ENCODE measurements at places on chromosomes 2 and 18.

DNA sequence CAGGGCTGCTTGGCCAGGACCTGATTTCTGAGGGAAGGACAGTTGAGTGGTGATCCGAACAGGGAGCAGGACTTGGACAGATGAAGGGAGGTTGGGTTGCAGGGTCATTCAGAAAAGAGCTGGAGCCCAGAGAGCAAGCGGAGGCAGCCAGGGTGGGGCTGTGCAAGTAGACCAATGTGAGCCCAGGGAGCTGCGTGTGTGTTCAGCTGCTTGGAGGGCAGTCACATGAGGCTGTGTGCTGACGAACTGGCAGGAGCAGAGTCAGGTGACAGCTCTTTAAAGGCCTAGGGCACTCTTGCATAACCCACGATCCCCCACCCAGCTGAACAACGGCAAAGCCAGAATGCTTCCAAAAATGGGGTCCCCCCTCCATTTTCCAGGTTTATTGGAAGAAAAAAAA is 4.6 kb upstream of the MLPH start:
- no peak for DNase-seq

- no peak for DNase-seq
Observed at GRCh38 chr2:238701341-238702206, 146.3 kb upstream of the TWIST2 start.

- DNase-seq, result no peak
Observed at GRCh38 chr18:57029761-57030160, 117.1 kb upstream of the BOD1L2 start.

DNA sequence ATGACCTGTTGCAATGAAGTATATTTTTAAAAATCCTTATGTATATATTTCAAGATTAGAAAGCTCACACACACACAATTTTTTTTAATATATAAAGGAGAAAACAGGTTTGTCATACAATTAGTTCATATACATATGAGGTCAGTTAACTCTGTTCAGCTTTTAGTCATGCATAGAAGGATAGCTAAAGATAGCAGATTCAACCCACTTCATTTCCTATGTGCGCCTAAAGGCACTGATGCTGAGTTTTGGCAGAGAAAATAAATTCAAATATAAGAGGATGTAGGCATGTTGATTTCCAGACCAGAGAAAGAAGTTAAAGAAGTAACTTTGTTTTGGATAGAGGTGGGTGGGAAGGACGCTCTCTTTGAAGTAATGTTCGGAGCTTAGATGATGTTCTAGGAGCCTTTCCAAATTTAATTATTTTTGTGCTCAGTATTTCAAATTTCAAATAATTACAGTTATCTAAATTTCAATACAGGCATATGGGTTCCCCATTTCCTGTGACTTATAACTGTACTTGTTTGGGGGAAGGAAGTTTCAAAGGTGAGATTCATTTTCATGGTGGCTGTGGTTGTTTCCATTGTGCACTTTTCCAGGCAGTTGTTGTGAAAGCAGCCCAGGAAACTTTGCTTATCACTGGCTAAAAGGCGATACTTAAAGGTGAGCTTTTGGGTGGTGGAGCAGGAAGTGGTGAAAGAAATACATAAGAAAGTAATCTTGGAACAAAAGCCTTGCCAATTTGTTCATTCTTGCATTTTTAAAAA is 523.4 kb upstream of the FANCL start:
- DNase-seq, result no peak

- DNase-seq, result no peak
Observed at GRCh38 chr2:233209117-233209532, 42.3 kb upstream of the ATG16L1 start.

DNA sequence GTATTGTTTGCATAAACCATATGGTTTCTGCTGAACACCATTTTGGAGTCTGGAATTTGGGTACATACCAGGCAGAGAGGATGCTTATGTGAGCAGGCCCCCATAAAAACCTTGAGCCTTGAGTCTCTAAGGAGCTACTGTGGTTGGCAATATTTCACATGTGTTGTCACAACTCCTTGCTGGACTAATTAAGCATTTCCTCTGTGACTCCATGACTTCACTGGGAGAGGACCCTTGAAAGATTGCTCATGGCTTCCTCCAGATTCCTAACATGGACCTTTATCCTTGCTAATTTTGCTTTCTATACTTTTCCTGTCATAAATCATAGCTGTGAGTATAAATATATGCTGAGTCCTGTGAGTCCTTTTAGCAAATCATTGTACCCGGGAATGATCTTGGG is 7.6 kb upstream of the COQ10B start:
- no peak for DNase-seq

DNA sequence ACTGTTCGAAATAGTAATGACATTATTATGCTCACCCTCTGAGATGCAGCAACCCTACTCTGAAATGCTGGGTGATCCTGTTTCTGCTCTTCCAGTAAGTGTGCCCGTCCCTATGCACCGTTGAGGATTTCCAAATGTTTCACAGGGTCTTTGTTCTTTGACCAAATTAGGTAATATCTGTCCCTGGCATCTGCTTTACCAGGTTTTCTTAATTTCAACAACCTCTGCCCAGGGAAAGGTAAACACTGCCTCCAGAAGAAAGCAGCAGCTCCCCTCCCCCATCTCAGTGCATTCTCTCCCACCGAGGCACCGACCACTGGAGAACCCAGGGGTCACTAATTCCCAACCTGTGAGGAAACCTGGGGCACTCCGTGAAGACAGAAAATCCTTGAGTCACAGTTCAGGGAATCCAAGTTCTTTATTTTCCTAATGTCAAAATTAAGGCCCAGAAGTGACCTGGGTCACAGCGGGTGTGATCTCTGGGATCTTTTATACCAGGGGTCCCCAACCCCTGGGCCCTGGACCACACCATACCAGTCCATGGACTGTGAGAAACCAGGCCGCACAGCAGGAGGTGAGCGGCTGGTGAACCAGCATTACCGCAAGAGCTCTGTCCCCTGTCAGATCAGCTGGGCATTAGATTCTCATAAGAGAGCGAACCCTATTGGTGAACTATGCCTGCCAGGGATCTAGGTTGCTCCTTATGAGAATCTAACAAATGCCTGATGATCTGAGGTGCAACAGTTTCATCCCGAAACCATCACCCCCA is 1.2 kb upstream of the GRB14 start:
- no peak for DNase-seq

DNA sequence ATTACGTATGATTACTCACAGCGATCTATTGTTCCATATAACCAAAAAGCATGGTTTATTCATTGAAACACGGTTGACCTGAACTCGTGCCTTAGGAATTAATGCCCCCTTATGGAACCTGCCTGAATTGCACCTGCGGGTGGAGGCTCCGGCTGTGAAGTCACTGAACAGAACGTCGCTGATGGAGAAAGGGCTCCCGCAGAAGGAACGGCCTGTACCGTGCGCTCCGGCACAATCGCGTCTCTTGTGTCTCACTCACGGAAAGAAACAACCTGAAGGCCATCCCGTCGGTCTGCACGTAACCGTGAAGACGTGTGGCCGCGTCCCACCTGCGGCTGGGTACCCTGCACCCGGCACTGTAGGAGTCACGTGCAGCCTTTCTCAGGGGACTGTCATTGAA is 133.1 kb downstream of the NFATC1 start:
- DNase-seq, result peak; percentile 50

- no peak for DNase-seq
Observed at GRCh38 chr2:239959059-239959971, 65.8 kb downstream of the NDUFA10 start.

DNA sequence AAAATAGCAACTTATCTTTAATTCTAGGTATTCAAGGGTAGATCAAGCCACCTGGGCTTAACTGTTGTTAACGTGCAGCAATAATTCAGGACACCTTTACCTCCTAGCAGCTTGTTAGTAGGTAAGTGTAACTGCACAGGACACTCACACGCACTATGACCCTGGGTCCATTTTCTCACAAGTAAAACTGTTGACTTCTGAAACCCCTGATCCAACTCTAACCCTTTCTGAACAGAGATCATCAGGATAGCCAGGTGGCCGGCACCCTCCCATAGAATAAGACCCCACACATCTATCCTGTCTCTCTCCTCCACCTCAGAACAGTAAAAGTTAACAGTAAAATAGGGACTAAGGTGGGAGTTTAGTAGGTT is 610 bp downstream of the SPC25 start:
- DNase-seq, result no peak

DNA sequence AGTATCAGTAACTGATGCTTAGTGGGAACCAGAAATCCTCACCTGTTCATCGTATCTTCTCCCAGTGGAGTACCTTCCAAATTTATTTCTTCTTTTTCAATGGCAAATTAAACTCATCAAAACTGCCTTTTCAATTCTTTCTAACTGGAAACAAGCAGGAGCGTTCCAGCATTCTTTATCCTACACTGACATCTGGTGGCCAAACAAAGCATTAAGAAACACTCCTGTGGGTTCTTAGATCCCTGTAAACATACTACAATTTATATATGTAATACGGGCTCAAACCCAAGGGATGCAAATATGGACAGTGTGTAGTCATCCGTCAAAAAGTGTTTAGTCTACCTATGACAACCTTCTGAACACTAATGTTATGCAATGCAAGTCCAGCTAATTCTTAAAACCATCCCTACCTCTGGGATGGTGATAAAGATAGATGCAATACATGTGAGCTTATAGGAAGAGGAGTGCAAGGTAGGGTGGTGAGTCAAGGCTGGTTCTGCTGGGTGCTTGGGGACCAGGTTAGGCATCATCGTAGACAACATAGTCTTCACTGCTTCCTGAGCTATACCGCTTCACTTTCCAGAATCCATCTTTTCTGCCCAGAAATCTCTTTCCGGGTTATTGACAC is 375.0 kb downstream of the CTNNA2 start:
- DNase-seq, result peak; percentile 12

DNA sequence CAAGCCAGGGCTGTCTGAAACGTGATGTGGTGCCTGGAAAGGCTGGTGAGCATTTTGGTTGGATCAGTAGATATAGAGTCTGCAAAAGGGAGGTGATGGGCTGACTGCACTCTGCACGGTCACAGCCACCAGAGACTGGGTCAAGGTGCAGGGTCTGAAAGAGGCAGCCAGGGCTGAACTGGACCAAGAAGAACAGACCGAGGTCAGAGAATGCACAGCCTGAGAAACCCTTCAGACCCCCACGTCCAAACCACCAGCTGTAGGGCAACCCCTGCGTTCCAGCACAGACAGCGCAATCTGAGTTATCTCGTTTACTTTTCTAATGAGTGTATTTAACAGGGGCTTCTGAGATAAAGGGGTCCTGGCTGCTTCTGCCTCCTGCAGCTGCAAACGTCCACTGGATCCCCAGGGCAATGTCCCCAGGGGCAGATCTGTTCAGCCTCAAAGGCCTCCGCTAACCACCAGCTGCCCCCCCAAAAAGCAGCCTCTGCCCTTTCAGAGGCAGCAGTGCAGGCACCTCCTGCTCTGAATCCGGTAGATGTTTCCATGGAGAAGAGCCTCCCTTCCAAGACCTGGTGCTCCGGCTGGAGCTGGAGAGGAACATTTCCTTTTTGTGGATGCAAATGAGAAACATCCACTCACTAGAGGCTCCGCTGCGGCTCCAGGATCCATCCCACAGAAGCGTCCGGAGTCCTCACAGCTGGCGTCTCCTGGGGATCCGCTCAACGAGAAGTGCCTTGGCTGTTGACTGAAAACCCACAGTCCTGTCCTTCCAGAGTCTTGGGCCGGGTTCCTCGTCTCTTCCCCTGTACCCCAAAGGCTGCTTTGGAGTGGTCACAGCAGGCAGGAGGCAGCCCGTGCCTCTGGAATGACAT is 970 bp upstream of the KCNG2 start:
- DNase-seq, result no peak

DNA sequence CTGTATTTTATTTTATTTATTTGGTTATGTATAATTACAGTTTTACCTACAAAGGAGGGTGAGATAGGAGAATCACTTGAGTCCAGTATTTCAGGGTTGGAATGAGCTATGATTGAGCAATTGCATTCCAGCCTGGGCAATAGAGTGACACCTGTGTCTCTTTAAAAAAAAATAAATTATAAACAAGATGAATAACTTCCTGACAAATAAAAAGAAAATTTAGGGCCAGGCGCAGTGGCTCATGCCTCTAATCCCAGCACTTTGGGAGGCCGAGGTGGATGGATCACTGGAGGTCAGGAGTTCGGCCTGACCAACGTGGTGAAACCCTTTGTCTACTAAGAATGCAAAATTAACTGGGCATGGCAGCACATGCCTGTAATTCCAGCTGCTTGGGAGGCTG is 17.3 kb downstream of the MTA3 start:
- no peak for DNase-seq

DNA sequence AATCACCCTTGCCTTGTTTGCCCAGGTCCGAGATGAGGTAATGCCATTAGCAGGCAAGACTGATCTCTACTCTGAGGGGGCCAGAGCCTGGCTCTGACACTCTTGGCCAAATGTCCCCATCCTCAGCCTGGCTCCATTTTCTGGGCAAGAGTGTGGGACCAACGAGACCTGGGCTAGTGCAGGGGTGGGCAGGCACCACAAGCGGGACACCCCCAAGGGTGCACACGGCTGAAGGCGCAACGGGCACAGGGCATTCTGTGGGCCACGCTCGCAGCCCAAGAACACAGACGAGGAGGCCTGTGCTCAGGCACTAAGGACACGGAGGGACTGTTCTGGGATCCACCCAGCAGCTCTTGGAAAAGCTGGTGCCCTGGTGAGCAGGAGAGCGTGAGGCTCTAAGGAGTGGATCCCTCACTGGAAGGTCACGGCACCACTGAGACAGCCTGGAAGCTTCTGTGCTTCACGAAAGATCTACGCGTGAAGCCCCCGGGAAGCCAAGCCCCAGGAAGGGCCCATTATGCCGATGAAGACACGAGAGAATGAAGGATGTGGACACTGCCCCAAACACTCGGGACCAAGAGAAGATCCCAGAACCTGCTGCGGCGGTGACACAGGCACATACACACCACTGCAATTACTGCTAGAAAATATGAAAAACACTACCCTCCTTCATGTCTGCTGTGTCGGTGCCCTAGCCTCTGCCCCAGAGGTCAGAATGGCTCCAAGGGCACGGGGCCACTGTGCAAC is 138.2 kb downstream of the HDAC4 start:
- DNase-seq, result no peak

DNA sequence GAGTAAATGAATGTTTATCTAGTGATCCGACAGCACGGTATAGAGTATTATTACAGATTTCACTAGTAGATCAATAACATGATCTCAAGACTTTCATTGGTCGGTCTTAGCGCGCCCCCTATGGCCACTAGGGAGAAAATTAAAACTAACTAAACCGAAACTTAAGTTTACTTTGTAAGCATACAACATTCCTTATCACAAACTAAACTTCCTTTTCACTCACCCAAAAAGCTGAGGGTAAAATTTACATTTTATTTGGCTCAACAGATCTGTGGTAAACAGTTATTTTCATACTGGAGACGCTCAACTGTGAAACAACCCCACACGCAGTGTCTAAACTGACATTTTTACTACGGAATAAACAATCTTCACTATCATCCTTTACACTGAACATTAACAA is 215.6 kb upstream of the MAP2 start:
- DNase-seq, result no peak

- DNase-seq, result no peak
Observed at GRCh38 chr18:13246591-13246990, 28.0 kb downstream of the LDLRAD4 start.

- DNase-seq, result no peak
Observed at GRCh38 chr2:169362894-169363559, 693 bp upstream of the LRP2 start.

All from C1 segment of cervical spinal cord (tissue), 14 donors.